ENCODE measurements at places on chromosomes 1 and 21.
A peak's percentile ranks its signal among the peaks of the same experiment; 100 is the strongest.

- DNase-seq = no peak
Observed at GRCh38 chr1:187996780-187997179, 1168.0 kb downstream of the PLA2G4A start.

GRCh38 chr1:67754526-67754920 lies 69.5 kb downstream of the GADD45A start:
- DNase-seq = no peak

DNA sequence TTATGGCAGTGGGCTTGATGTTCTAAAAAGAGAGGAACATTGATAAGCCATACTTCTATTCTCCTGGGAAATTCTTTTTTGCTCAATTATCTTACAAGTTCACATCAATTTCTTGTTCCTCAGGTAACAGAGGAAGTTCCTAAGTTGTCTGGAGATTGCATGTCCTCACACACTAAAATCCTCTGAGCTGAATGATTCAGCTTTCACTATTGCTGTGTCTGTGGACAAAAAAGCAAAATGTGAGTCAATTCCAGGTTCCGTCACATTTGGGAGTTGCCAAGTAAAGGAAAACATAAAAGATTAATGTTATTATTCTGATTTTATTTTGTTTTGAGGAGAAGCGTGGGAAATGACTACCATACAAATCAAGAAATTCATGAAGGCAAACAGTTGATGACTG lies 316.7 kb downstream of the CHRM3 start:
- no peak for DNase-seq

- peak; percentile 82 for DNase-seq
Observed at GRCh38 chr1:23544444-23545389, 13.7 kb upstream of the E2F2 start.

GRCh38 chr1:70915258-70916033 lies 132.2 kb downstream of the PTGER3 start:
- DNase-seq = no peak

DNA sequence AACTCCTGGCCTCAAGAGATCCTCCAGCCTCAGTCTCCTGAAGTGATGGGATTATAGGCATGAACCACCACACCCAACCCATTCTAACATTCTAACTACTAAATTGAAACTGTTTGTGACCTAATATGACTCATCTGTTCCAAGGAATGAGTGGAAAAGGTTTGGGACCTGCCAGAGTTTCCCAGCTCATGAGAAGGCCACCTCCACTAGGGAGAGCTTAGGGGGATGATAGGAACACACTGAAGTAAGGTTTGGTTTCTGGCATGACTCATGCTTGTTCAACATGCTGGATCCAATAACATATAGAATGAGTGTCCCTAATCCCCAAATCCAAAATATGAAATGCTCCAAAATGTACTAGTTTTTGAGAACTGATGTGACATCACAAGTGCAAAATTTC lies 18.9 kb upstream of the SCAF4 start:
- no peak for DNase-seq

DNA sequence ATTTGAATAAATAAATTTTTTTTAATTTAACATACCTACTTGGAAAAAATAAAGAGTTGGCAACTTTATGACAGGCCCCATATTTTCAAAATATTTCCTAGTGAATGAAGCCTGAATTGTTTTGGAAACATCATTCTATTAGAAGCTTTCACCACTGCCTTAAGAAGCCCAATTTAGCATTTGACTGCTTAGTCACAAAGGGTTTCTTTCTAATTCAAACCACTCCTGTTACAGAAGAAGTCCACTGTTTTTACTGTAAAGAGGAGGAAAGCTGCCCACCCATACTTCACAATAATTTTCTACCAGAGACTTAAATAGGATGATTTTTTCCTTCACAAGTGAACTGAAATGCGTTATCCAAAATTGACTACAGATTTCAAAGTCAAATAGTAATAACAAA lies 534.6 kb upstream of the PTBP2 start:
- DNase-seq = no peak
